ENCODE measurements at places on chromosomes 7 and 10.

DNA sequence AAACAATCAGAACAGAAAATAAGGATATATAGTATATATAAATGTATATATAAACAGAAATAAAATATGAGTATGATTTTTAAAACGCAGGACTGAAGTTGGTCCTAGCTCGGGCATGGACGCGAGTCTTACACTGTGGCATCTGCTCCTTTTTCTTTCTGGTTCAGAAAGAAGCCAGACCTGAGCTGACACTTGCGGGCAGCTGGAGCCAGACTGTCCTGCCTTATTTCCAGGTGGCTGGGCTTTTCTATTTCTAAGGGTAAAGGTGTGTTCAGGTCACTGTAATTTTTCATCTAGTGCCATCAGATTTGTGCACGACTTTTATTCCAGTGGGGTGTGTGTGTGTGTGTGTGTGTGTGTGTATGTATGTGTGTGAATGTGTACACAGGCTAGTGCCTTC, 166.4 kb downstream of the GALNT17 start:
- DNase-seq: no peak

GRCh38 chr7:80950550-80950967, 31.7 kb upstream of the SEMA3C start:
- DNase-seq: no peak

- no peak for DNase-seq
Observed at GRCh38 chr7:142790056-142790455, 19.3 kb downstream of the PRSS2 start.

- peak; percentile 99 for DNase-seq
Observed at GRCh38 chr10:17023386-17024298, 106.0 kb downstream of the CUBN start.

DNA sequence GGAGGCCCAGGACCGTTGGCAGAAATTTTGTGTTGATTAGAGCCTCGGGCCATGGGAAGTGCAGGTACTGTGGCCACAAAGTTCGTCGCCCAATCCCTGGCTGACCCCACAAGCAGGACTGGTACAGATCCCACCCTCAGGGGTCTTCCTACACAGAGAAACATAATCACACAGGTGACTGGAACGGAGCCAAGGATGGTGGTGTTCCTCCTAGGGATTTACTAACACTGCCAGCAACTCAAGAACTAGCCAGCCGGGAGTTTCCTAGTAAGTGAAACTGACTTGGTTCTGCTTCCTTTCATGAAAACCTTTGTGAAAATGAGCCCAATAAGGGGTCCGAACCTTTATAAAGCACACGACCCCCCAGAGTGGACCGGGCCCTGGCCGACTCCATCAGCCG, 5.7 kb downstream of the CUX1 start:
- no peak for DNase-seq

DNA sequence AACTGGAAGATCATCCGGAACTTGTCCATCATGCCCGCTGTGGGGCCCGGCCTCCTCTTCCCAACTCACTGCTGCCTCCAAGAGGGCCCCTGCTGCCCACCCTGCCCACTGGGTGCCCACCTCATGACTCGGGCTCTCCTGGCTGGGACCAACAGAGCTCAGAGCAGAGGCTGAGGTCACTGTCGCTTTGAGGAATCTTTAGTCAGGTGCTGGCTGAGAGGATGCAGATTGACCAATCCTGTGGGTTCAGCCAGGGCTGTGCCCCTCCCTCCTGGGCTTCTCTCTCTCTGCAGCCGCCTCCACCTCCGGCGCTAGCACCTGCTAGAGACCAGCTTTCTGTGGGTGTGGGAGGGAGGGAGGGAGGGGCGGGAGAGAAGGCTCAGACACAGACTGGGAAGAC, at the start of gene CALHM1:
TSS of gene CALHM1 (minus strand) at position 181 of the 400 bp plus-strand sequence. CDS start at position 32, 149 bp downstream.
- DNase-seq: no peak

All from fibroblast of skin of back (primary cell).